ENCODE measurements at places on chromosomes 1 and 21. TPM values are rescaled to one million over a fixed set of nuclear protein-coding genes. Genes with fewer than 3 reads are reported as not detected.

DNA sequence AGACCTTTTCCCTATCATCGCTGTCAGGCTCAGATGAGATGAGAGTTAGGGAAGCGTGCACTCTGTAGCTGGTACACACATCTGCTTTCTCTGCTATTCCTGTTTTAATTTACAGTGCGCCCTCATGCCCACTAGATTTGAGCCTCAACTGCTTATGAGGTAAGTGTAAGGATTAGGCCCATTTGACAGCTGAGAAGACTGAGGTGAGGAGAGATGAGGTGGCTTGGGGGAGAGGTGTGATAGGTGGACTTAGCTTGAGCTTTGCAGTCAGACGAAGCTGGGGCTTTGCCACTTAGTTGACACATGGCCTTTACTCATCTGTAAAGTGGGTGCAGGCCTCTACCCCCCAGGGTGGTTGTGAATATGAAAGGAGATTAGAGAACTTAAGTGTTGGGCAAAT lies 8.5 kb downstream of the TMEM61 start:
- no peak overlapping the region for H3K4me3 ChIP-seq
- no peak for DNase-seq
- no peaks in the 10 kb centered on the region for H3K27me3 ChIP-seq
- H3K27ac ChIP-seq: no peak overlapping the region
- H3K36me3 ChIP-seq: no peaks in the 10 kb centered on the region
- H3K4me1 ChIP-seq: no peaks in the 10 kb centered on the region

DNA sequence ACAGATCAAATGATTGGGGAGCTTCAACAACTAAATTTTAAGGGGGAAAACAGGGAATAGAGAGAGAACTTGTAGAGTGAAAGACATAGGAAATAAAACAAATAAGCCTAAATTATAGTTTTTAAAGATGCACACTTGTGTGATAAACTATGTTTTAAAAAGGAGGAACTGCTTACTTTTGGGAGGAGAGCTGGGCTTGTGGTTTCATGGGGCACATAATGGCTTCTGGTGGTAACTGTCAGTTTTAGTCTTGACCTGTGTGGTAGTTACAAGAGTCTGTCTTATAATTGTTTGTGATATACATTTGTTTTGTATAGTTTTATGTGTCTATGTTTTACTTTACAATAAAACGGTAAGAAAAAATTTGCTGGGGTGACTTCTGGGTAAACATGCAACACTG lies 165.3 kb downstream of the COL24A1 start:
- H3K27me3 ChIP-seq: no peaks in the 10 kb centered on the region
- DNase-seq: no peak
- H3K4me3 ChIP-seq: no peak overlapping the region
- H3K36me3 ChIP-seq: no peaks in the 10 kb centered on the region

PYHIN1 gene
- total RNA-seq: 2.8 TPM

DNA sequence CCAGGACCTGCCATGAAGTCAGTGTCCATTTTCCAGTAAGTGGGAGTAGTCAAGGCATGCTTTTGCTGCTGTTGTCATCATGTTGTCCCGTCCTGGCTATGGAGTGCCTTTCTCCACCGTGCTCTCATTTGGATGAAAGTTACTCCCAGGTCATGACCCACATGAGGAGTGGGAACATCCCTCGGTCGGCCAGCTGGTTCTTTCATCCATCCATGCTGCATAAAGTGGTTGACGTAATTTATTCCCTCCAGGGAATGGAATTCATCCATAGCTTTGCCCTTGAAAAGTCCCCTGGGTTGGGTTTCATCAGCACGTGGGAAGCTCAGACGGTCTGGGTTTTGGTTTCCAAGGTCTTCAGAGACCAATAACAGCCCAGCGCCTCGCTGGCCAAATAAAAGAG lies 11.6 kb downstream of the PLA2G2A start:
- no peaks in the 10 kb centered on the region for H3K36me3 ChIP-seq
- H3K27ac ChIP-seq: no peak overlapping the region
- H3K4me1 ChIP-seq: no peaks in the 10 kb centered on the region
- no peaks in the 10 kb centered on the region for H3K27me3 ChIP-seq
- no peak overlapping the region for H3K4me3 ChIP-seq
- no peak for DNase-seq

GRCh38 chr1:32150847-32151246 lies 28.6 kb upstream of the TXLNA start:
- no peaks in the 10 kb centered on the region for H3K27me3 ChIP-seq
- H3K36me3 ChIP-seq: peaks cover 4% of the 10 kb centered on the region
- no peak overlapping the region for H3K27ac ChIP-seq
- DNase-seq: no peak
- H3K4me3 ChIP-seq: no peak overlapping the region
- no peaks in the 10 kb centered on the region for H3K4me1 ChIP-seq

GPR161 gene
- 10.3 TPM for total RNA-seq

GRCh38 chr1:205451202-205451601 lies 4.6 kb downstream of the BLACAT1 start:
- H3K4me3 ChIP-seq: no peak overlapping the region
- peaks cover 12% of the 10 kb centered on the region for H3K27me3 ChIP-seq
- DNase-seq: no peak
- peaks cover 4% of the 10 kb centered on the region for H3K4me1 ChIP-seq
- no peaks in the 10 kb centered on the region for H3K36me3 ChIP-seq

GRCh38 chr1:169318536-169319244 lies 48.9 kb downstream of the NME7 start:
- H3K36me3 ChIP-seq: no peaks in the 10 kb centered on the region
- H3K27ac ChIP-seq: no peak overlapping the region
- no peak for DNase-seq
- H3K4me1 ChIP-seq: no peaks in the 10 kb centered on the region

DNA sequence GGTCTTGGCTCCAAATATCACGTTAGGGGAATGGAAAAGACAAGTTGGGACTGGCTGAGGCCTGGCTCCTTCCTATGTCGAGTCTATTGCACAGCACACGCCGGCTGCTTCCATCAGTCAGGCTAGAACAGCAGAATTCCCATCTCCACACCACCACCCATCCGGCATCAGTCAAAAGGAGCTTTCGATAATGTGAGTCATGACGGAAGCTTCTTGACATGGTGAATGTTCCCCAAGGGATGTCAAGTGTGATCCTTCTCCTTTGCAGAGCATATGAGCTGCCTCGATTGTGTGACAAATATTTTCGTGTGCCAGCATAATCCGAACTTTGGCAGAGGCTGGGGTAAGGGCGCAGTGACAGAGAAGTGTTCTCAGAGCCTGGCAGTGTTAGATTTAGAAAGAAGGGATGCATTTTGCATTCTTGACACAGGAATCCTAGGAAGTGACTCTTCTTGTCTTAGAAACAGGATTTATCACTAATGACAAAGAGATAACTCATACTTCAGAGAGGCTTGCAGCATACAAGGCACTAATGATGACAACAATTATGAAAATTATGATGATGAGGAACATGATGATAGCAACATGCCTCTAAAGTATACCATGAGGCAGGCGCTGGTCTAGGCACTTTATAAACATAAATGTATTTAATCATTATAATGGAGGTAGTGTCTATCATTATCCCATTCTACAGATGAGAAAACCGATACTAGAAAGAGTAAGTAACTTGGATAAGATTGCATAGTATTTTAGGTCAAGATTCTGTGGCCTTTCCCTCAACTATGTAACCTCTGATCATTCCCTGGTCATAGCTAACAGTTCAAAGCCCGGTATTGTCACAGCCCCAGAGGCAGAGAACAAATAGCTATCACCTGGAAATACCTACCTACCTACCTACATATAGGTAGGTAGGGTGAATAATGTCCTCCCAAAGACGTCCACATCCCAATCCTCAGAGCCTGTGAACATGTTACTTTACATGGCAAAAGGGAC lies 135.0 kb downstream of the KCNJ6 start:
- H3K27me3 ChIP-seq: no peaks in the 10 kb centered on the region
- no peak overlapping the region for H3K27ac ChIP-seq
- H3K4me1 ChIP-seq: no peaks in the 10 kb centered on the region
- DNase-seq: no peak

WNT2B gene
- 15.4 TPM for total RNA-seq

TBX19 gene
- total RNA-seq: 9.9 TPM

- no peak for DNase-seq
- H3K4me1 ChIP-seq: no peaks in the 10 kb centered on the region
- no peaks in the 10 kb centered on the region for H3K36me3 ChIP-seq
- H3K27me3 ChIP-seq: no peaks in the 10 kb centered on the region
These were observed 64.3 kb downstream of the ADCY10 start for GRCh38 chr1:167849666-167850065.

Measured in thoracic aorta (tissue), 2 donors.